ENCODE measurements at places on chromosomes 1 and 21.

DNA sequence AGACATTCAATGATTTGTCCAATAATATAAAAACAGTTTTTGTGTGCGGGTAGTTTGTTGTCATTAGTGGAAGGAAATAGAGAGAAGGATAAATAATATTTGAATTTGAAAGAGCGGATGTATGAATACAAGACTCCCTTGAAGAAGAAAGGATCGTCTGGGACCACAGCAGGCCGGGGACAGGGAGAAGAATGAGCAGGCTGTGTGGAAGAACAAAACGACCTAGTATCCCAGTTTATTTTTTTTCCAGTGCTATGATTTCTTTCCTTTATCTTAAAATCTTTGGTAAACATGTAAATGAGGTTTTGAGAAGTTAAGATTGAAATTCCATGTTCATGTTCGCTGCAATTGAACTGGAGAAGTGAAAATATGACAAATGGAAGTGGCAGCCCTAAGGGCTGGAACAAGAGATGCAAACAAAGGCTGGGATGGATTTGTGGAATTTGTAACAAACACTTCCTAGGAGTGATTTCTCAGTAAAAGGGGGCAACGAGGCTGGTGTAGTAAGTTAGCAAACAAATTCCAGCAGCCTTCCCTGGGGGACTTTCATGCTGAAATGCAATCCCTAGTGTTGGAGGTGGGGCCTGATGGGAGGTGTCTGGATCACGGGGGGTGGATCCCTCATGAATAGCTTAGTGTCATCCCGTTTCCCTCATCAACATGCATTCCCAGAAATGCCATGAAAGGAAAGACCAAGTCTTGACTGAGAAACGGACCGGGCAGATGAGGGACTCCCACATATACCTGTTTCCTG is 10.2 kb upstream of the IFI16 start:
- DNase-seq: peak; percentile 84

DNA sequence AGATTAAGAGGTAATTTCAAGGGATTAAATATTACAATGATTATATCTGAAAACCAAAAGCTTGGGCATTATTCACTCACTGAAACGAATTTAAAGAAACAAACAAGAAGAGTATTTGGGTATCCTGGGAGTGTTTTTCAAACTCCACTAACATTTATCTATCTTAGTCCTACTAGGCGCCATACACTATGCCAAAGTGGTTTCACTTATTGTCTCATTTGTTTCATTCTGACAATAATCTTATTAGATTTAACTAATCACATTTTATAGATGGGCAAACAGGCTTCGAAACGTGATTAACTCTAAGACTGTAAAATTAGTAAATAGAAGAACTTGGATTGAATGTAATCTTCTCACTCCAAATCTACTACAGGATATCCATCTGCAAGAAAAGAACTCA is 25.4 kb downstream of the ASH1L start:
- DNase-seq: no peak

DNA sequence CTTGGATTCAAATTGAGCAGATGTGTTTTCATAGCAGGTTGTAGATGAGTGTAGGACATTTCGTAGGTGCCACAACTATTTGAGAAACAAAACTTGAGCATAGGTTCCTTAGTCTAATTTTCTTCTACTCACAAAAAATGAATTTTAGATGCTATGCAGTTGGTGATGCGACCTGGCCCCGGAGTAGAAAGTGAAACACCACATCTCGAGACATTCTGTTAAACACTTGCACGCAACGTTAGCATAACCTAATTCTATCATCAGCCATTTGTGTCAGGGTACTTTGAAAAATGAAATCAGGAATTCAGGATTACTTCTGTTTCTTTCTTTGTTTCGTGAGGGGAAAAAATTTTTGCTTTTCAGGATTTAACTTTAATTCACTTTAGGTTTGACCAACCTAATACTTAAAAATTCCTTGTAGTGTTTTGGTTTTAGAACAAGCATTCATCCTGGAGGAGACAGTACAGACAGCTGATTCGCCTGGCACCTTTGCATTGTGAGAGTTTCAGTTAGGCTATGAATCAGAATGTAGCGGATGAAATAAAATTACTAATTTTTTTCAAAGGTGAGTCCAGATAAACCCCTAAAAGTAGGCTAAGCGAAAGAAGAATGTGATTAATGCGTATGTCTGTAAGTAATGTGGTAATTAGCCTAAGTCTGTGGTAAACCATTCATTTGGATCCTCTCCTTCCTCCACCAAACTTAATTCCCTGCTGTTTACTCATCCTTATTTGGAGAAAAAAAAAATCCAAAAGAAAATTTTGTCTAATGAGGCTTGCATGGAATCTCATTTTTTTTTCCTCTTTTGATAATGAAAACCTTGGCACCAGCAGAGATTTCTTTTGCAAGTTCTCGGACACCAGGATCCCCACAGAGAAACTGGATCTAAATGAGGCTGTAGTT is 44.9 kb downstream of the MAP3K21 start:
- DNase-seq: no peak

GRCh38 chr1:84745857-84746256 is 55.6 kb upstream of the SSX2IP start:
- DNase-seq: no peak

DNA sequence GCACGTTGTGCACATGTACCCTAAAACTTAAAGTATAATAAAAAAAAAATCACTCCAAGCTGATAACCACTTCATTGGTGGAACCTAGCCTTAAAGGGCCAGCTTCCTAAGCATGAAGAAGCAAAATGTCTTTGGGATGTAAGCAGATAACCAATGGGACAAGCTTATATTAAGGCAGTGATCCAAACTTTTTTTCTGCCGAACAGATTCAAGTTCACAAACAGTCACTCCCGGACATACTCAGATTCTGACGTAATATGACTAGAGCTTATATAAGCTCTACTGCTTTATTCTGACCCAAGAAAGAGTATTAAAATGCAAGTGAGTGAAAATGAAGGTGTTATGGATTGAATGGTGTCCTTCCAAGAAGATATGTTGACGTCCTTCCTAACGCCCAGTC is 44.9 kb upstream of the HIVEP3 start:
- DNase-seq: no peak

GRCh38 chr1:212549503-212550017 is 59.0 kb upstream of the ATF3 start:
- DNase-seq: no peak

DNA sequence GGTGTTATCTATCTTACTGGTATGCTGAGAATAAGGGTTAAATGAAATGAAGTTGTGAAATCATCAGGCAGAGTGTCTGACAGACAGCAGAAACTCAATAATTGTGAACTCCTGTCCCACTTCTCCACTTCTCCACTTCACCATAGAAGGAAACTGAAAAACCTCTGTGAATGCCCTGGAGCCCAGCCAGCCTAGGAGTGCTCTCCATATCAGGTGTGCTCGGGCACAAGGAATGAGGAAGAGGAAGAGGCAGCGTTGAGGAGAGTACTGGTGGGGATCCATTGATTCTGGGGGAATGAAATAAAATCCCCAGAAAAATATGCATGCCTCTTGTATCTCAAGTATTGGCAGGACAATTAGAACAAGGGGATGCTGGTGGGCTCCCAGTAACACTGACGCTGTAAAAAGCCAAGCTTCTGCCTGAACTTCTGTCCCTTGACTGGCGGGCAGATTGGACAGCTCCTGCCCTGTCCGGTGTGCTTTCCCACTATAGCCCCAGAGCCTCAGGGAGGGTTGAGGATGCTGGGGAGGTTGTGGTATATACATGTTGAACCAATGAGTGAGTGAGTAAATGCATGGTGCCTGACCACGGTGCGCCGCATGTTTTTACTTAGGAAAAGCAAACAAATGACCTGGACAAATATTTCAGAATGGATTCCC is 47.7 kb downstream of the NMNAT2 start:
- DNase-seq: no peak

GRCh38 chr1:241829468-241829867 is 18.5 kb upstream of the EXO1 start:
- DNase-seq: no peak

DNA sequence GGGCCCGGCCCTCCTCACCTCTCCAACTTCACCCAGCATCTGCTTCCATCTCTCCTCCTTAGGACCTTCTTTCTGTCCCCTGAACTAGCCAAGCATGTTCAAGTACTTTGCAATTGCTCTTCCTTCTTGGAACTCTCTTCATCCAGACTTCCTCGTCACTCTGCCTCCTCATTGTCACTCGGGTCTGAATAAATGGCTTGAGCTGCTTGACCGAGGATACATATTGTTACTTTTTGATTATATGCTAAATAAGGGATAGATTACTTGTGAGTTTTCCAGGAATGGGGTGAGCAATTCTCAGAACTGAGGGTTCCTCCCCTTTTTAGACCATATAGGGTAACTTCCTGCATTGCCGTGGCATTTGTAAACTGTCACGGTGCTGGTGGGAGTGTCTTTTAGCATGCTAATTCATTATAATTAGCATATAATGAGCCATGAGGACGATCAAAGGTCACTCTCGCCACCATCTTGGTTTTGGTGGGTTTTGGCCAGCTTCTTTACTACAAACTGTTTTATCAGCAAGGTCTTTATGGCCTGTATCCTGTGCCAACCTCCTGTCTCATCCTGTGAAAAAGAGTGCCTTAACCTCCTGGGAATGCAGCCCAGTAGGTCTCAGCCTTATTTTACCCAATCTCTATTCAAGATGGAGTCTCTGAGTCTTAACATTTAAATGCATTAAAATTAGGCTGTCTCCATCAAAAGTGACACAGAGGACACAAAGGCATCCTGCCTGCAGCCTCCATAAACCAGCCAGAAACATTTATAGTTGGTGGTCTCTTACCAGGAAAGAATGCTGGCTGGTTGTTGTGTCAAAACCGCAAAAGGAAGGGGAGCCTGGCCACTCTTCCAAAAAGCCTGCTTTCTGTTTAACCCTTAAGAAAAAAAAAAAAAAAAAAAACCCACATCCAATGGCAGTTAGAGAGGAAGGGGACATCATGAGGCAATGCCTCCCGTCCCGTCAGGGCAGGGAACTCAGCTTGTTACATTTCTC is 179.3 kb downstream of the KAZN start:
- DNase-seq: no peak

- peak; percentile 85 for DNase-seq
Measured at GRCh38 chr1:19704247-19705113, 39.8 kb downstream of the HTR6 start.

Measured in ecto neural progenitor cell (in vitro differentiated cells).